ENCODE measurements at places on chromosomes 13 and 19.

- DNase-seq = no peak
Observed at GRCh38 chr19:7600721-7601120, 5.1 kb downstream of the CAMSAP3 start.

DNA sequence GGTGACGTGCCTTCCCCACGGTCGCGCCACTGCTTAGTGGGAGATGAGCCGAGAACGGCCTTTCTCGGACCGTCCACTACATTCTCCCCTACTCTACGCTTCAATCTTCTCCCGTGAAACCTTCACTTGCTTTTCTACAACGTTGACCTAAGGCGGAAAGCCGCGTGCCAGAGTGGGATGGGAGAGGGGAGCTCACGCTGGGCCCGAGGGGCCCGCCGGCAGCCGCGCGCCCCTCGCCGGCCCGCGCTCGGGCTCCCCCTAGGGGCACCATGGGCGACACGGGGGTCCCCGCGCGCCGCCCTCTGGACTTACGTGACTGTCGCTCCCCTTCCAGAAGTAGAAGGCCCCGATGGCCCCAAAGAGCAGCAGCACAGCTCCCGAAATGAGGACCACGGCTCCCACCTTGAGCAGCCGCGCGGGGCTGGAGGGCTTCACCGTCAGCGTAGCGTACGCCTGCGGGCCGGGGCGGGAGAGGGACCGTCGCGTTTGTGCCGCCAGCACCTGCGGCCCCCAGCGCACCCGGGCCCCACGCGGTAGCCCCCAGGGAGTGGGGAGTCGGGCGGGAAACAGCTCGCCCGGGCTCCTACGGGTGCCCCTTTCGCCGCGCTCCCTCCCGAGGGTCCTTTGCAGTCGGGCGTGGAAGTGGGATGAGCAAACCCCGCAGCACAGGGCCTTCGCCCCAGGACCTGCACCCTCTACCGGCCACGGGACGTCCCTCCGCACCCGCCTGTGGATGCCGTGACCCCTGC, 727 bp downstream of the CNMD start:
- no peak for DNase-seq

DNA sequence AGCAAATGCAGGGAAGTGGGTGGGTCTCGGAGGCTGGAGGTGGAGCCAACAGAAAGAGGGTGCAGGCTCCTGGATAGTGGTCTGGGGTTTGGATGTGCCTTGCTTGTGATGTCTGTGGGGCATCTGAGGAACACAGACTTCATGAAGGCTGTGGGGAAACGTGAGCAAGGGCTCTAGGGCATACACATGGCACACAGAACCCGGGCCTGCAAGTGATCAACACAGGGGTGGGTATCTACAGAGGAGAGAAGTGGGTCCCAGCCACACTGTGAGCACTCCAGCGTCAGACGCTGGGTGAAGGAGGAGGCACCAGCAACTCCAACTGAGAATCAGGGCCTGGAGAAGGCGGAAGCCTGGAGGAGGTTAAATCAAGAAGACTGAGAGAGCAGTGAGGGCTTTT, 5.4 kb upstream of the UBE2M start:
- no peak for DNase-seq

- peak; percentile 21 for DNase-seq
Observed at GRCh38 chr19:43534816-43535761, 2.1 kb downstream of the ZNF575 start.

DNA sequence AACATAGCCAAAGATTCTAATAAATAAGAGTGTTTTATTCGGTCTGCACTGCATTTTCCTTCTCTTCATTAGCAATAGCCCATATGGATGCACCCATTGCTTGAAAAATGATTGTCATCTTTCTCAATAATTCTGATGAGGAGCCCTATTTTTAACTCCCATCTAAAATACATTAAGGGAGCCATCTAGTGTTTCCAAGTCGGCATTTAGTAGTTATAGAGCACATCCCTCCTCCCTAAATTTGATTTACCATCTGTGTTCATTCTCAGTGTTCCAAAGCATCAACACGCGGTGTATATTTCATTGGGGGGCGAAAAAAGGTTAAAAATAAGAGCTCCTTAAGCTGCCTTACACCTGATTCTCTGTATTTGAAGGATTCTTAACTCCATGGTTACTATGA, 119.2 kb upstream of the IPO5 start:
- no peak for DNase-seq

GRCh38 chr13:79406597-79406908, 498 bp upstream of the RBM26 start:
- no peak for DNase-seq

- no peak for DNase-seq
Observed at GRCh38 chr13:33330483-33330882, 44.9 kb upstream of the STARD13 start.

GRCh38 chr13:73940098-73940497, 194.1 kb downstream of the KLF12 start:
- DNase-seq = no peak

- no peak for DNase-seq
Observed at GRCh38 chr13:62875118-62875640, 1459.5 kb upstream of the PCDH20 start.

GRCh38 chr13:90675129-90675528, 672.4 kb upstream of the MIR17HG start:
- DNase-seq = no peak

DNA sequence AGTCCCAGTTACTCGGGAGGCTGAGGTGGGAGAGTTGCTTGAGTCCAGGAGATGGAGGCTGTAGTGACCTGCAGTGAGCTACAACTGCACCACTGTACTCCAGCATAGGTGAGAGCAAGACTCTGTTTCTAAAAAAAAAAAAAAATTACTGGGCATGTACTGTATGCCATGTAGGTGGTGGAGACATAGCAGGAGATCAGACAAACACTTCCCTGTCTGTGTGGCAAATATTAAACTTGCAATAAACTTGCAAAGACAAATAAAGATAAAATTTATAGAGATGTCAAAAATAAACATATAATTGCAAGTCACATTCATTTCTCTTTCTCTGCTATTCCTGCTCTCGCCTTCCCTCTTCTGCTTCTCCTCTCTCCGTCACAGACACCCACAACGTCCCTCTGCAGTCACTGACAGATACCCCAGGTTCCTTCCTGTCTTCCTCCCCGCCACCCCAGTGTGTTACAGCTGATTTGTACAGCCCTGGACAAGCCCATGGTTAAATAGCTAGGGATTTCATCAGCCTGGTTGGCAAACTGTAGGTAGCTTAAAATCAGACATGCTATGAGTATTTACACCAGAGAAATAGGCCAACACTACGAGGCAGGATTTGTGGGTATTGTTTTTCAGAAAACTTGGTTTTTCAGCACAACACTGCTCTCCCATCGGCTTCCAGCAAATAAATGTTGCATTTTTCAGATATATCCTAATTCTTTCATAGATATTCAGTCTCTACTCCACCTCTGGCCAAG, 1.3 kb upstream of the CD177 start:
- no peak for DNase-seq

DNA sequence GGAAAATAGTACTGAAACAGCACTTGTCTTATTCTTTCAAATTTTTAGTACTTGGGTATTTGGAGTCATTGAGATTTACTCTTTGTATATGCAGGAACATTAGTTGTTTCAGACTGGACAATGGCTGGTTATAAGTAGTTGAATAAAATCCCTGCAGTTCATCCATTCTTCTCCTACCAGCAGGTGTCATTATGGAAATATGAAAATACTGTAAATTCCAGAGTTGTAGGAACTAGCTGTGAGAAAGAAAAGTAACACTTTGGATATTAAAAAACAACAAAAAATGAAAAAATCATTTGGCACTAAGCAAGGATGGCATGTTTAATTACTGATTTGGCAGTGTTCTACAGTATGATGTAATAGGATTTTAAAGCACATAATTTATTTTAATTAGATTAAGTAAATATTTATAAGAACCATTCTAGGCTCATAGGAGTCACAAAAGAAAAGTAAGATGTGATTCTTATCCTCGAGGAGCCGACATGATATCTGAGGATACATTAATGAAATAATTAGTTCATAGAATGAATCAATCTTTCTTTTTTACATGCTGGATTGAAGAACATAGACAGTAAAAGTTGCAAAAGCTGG, 155.3 kb downstream of the KCNRG start:
- no peak for DNase-seq

- no peak for DNase-seq
Observed at GRCh38 chr13:37106642-37107041, 1.2 kb upstream of the CSNK1A1L start.

DNA sequence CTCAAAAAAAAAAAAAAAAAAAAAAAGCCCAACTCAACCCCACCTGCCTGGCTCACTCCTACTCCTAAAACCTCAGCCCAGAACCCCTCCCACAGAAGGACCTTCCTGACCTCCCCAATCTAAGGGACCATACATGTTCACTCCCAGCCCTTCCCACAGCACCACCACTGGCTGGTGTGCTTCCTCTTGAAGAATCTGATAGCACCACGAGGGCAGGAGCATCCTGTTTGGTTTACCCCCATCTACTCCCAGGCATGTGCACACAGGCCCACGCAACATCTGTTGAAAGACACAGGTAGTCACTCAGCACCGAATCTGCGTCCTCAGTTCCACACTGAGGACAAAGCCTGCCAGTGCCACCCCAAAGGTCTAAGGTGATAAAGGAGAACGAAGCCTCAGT, 8.2 kb downstream of the LATS2 start:
- no peak for DNase-seq

GRCh38 chr19:18651733-18652132, 14.9 kb downstream of the KLHL26 start:
- no peak for DNase-seq

- DNase-seq = no peak
Observed at GRCh38 chr13:98783856-98784478, 31.5 kb upstream of the SLC15A1 start.

DNA sequence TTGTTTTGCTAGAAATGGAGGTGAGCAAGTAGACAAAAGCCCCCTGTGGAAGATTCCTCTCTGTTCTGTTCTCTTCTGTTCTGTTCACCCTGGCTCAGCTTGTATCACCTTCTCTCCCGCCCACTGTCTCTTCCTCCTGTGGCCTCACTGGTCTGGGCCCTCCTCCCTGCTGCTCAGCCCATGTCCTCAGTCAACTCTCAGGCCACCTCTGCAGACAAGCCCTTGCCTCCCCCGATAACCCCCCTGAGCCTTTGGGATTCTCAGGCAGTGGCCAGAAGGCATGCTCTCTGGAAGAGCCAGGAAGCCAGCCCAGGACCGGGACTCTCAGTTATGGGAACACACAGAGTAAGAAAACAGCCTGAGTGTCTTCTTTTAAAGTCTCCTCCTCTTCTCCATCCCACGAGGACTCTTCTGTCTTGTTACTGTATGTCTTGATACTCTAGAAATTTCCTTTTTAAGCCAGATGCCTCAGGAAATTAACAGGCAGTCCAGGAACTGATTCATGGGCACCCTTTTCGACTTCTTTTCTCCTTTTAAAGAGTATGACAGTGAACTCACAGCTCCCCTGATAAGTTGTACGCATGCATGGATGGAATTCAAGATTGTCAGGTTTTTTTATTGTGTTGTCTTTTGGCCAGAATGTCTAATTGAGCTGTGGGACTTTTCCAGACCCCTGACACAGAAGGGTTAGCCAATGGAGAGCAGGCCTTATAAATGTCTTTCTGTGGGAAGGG, 33.7 kb downstream of the SHISA2 start:
- no peak for DNase-seq

All from stimulated activated CD4-positive, alpha-beta T cell treated with anti-CD3 and anti-CD28 coated beads, TNF-alpha, amount 100 ng/mL, for 1 hour (primary cell).